Skeletal muscle cell (primary cell): ENCODE measurements at places on chromosomes 16 and 17.

DNA sequence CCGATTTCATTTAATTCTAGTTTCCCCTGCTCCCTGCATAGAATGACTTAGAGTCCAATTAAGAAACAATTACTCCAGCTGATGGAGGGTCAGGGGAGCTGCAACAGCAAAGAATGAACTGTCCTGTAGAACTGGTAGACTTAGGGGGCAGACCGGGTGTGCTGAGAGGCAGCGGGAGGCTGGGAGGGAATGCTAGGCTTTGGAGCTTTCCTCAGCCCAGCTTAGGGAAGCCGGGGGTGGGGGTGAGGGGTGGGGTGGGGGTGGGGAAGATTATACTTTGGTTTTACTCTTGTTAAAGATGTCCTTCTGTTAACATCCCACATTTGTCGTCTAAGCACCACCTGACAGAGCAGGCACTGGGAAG is 458.6 kb upstream of the ASIC2 start:
- no peak for DNase-seq

DNA sequence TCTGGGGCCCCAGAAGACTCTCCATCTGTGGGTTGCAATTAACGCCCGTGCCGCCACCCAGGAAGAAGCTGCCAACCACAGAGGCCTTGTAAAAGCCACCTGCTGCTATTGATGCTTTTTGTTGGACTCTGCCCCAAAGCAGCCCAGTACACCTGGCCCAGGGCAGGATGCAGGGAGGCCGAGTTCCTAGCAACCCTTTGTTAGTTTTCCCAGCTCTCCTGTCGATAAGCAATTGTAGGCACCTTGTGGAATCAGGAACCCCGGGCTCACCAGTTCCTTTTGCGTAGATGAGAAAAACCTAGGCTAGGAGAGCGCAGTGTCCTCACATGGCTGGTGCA is 103.3 kb downstream of the ABCC6 start:
- no peak for DNase-seq

- DNase-seq: no peak
Observed at GRCh38 chr17:4130715-4131114, 12.1 kb downstream of the ZZEF1 start.

- DNase-seq: no peak
Observed at GRCh38 chr16:81600275-81600674, 155.7 kb downstream of the CMIP start.

DNA sequence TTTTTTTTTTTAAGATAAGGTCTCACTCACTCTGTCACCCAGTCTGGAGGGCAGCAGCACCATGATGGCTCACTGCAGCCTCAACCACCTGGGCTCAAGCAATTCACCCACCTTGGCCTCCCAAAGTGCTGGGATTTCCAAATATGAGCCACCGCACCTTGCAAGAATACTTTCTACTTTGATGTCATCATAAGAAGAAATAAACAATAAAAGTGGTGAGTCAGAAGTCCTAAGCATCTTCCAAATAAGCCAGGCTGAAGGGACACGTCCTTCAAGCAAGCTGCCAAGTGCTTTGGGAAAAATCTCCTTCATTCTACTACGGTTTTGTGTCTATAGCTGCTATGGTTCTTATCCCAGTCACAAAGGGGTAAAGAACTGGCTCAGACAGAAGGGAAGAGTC is 20.3 kb downstream of the HASPIN start:
- DNase-seq: no peak

- DNase-seq: no peak
Observed at GRCh38 chr16:29230671-29231096, 175.8 kb downstream of the NPIPB11 start.

GRCh38 chr17:68505951-68506350 is 6.3 kb upstream of the PRKAR1A start:
- DNase-seq: no peak

DNA sequence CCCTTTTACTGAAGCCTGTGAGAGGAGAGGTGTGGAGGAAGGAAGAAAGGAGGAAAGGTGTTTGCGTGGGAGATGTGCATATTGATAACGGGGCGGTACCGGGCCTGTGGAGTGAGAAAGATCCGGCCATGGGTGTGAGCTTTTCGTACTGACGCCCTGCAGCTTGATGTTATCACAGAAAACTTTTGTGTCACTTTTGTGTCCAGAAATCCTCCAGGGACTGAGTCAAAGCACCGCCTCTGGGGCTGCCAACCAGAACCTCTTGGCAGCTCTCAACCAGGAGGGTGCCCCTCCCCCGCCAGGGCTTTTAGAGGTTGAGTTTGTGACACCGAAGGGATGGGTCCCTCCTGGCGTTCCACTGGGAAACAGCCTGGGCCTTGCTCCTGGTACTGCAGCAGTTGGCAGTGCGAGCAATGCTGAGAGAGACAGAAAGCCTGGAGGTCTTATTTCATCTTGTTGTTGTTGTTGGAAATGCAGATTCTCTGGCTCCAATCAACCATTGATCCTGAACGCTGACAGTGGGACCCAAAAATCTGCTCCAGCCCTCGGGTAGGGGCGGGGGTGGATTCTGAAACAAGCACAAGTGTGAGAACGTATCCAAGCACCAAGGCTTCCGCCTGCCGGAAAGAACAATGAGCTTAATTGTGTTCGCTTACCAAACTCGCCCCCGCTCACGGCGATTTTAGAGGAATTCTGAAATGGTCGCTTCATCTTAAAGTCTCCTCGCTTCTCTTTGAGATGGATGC is 65.0 kb downstream of the CRISPLD2 start:
- DNase-seq: no peak

DNA sequence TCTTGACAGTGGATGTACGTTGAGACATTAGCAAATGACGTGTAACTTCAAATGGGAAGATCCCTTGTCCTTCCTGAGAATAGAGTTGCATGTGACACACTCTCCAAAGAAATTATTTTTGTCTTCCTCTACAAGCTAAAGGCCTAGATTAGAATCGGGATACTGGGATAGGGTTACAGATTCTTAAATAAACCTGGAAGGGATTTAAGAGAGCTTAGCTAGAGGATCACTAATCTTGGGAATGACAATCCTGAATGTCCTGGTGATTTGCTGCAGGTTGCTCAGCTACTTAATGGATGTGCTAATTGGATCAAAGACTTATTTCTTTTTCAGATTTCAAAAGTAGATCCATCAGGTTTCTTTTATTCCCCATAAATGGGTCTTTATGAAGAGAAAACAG is 101.9 kb downstream of the KCNJ2 start:
- DNase-seq: no peak

DNA sequence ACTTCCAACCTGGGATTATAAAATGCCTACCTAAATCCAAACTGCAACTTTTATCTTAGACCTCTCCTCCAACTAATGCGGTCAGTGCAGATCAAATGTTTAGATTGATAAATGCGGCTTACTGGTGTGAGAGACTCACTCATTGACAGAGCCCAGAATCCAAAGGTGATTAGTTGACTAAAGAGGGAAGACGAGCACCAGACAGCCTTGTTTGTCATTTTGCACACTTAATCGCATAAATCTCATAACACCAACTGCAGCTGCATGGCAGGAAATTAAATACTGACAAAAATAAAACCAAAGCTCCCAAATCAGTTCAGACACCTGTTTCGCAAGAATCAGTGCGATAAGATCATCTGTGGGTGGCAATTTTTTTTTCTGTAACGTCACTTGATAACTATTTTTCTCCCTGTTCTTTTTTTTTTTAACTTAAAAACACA is 35.9 kb downstream of the NACA2 start:
- DNase-seq: no peak

- DNase-seq: no peak
Observed at GRCh38 chr17:40841246-40841645, 18.8 kb upstream of the KRT10 start.

- no peak for DNase-seq
Observed at GRCh38 chr16:19291475-19291874, 5.9 kb downstream of the CLEC19A start.

GRCh38 chr17:39099663-39100286 is 51.7 kb downstream of the PLXDC1 start:
- DNase-seq: peak; percentile 23

DNA sequence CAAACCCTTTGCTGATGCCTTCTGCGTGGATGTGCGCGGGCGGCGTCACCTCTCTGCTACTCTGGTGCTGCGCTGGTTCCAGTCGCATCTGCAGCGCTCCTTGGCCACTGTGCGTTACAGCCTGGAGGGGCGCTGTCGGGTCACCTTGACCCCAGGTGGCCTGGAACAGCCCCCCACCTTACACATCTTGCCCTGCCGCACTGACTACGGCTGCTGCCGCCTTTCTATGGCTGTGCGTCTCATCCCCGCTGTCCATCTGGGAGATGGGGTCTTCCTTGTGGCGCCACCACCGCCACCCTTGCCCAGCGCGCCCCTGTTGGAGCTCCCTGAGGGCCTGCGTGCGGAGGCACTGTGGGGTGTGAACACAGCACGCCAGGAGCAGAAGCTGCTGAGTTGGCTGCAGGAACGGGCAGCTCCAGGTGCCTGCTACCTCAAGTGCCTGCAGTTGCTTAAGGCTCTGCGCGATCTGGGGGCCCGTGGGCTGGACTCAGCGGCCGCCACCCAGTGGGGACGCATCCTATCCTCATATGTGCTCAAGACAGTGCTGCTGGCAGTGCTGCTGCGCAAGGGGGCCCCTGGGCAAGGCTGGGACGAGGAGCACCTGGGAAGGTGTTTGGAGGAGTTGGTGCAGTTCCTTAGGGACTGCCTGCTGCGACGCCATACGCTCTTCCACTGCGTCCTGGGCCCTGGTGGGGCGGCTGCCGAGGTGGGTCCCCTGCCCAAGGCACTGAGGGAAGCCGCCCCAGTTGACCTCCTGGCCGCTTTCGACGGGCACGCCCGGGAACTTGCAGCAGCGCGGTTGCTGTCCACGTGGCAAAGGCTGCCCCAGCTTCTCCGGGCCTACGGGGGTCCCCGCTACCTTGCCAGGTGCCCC is 1.6 kb downstream of the ITPRIPL2 start:
- DNase-seq: no peak

DNA sequence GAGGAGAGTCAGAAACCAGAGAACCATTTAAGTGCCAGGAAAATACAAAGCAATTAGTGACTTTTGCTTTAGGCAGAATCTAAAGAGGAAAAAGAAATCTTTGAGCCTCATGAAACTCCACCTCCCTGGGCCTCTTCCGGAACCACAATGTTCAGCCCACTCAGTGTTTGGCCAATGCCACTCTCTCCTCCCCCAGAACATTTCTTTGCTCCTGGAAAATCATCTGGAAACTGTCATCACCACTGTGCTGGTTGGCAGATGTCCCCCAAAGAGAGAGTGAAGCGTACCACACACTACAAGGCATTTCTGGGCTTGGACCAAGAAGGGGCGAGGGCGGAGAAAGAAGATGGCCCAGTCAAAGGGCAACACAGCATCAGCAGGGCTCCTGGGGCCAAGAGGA is 7.1 kb upstream of the SOX9 start:
- no peak for DNase-seq

DNA sequence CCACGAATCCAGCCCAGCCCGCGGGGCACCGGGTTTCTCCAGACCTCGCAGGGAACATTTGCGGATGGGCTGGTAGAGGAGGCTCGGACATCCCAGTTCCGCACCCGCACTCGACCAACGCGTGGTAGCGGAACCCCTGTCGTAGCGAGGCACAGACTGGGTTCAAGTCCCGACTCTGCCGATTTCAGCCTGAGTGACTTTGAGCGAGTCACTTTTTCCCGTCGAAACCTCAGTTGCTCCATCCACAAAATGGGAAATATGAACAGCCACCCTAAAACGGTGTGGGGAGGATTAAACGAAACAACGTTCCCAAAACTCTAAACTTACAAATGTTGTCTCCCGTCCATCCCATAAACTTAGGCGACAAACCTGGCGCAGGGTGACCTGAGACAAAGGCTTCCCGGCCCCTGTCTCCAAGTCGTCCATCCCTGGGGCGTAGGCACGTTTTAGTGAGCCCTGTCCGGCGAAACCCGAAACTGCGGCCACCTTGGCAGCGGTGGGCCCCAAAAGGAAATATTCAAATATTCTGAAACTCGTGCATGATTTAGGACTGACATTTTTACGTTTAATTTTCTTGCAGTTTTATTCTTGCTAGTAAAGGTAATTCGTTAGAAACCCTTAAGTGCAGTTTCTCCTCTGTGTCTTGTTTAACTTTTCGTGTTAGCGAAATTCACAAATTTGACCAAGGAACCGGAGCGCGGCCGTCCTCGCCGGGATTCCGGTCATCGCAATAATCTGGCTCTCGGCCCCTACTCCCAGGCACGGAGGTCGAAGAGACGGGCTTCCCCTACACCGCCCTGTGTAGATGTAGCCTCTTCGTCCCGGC is 1.9 kb upstream of the MLLT6 start:
- DNase-seq: no peak

DNA sequence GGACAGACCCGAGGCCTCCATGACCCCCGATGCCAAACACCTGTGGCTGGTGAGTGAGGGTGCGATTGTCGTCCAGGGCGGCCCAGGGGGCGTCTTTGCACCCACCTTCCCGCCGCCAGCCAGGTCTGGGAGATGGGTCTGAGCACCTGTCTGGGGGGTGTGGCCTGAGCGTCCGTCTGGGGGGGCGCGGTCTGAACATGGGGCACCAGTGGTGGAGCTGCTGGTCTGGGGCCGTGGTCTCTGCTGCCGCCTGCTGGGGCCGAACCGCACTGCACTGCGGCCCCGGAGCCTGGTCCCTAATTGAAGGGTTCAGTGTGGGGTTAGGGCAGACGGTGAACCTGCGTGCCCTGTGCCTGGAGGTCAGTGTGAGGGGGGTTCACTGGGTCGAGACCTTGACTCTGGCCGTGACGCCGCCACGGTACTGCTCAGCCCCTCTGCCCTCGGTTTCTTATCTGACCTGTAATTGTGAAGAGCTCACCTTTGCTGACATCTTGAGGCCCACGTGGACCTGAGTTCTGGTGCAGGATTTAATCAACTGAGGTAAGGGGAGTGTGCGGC is 12.6 kb upstream of the TCF25 start:
- DNase-seq: no peak

DNA sequence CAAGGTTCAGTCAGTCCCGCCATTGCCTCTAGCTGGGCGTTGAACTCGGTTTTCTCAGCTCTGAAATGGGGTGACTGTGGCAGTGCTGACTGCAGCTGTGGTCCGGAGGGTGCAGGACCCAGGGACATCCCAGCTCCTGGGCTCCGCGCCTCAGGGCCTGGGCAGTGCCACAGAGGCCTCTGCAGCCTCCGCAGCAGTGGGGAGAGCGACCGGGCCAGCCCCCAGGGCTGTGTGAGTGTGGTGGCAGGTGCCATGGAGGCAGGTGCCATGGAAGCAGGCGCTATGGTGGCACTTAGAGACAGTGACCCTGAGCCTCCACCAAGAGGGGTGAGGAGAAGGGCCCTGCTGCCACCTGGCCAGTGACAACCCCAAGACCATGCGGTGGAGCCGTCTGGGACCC is 30.9 kb downstream of the ZNF469 start:
- DNase-seq: no peak
